SHP77 (cell line): ENCODE measurements at places on chromosomes 12 and 14.

GRCh38 chr14:80049055-80049454 is 162.2 kb downstream of the DIO2 start:
- no peak for DNase-seq

DNA sequence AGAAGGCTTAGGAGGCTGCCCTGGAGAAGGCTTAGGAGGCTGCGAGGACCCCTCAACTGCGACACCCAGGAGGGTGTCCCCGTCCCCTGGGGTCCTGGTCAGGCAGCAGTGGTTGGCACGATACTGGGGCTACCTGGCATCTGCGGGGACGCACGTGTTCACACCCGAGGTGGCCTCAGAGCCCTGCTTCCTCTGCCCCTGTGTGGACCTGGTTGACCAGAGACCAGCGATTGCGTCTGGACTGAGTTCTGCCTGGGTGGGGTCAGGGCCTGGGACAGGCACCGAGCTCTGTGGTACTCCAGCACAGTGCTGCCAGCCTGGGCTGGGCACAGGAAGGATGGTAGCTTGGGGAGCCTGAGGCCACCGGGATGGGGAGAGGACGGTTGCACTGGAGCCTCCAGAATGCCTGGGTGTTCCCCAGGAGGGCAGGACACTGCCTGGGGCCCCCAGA is 735 bp downstream of the ASPG start:
- DNase-seq, result no peak

DNA sequence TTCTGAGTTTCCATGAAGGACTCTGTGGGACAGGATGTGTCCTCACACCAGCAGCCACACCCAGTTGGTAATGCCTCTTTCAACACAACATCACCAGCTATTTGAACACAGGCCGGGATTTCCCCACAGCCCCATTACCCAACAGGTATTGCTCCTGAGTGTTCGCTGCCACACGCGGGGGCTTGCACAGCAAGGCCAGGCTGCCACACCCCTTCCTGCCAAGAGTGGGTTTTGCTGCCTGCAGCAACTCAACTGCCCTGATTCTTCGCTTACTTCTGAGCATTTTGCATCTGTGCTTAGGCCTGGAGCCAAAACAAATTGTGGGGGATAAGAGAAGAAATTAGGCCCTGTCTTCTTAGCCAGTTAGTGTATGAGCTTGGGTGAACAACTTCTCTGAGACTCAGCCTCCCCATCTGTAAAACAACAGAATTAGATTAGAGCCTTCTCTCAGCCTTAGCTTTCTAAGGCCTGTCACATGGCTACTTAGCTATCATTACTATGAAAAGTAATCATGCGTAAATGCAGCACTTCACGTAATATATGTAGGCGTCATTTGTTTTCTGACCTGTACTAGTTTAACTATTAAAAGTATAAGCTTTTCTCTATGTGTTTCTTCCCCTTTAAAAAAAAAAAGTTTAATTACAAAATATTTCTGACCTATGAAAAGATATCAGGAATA is 20.0 kb downstream of the CKAP4 start:
- DNase-seq, result no peak

DNA sequence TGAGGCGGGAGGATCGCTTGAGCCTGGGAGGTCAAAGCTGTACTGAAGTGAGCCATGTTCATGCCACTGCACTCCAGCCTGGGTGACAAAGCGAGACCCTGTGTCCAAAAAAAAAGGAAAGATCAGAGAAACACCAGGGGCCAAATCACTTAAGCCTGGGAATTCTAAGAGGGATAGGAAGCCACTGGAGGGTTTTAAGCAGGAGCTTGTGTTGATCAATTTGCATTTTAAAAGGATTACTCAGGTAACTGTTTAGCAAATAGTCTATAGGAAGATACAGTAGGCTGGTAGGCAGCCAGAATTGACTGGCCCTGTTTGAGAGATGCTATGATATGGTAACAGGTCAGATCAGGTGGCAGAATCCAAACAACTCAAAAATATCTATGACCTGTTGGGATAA is 162.7 kb downstream of the SPTSSA start:
- no peak for DNase-seq

GRCh38 chr14:102508774-102509745 is 516 bp downstream of the ANKRD9 start:
- no peak for DNase-seq
